ENCODE measurements at places on chromosomes 3 and 15. TPM values are rescaled to one million over a fixed set of nuclear protein-coding genes. Genes with fewer than 3 reads are reported as not detected.

NIT2 gene
- total RNA-seq, result 31.0 TPM

TRAT1 gene
- not detected for total RNA-seq

ALDH1L1 gene
- total RNA-seq, result 1.0 TPM

ADAMTS7 gene
- total RNA-seq, result 27.4 TPM

PAK6 gene
- total RNA-seq, result 17.7 TPM

GUCA1C gene
- not detected for total RNA-seq

VPS18 gene
- total RNA-seq, result 66.0 TPM

CCR5 gene
- not detected for total RNA-seq

SLCO2A1 gene
- 3.6 TPM for total RNA-seq

HGD gene
- total RNA-seq, result 0.88 TPM

GOLGA8G gene
- not detected for total RNA-seq

ANKUB1 gene
- total RNA-seq, result not detected

PML gene
- total RNA-seq, result 146 TPM

SLC22A14 gene
- total RNA-seq, result 0.58 TPM

SLC6A20 gene
- total RNA-seq, result 1.4 TPM

GRCh38 chr3:184145111-184145524 lies 10.0 kb downstream of the EIF2B5 start:
- DNase-seq, result no peak

DNA sequence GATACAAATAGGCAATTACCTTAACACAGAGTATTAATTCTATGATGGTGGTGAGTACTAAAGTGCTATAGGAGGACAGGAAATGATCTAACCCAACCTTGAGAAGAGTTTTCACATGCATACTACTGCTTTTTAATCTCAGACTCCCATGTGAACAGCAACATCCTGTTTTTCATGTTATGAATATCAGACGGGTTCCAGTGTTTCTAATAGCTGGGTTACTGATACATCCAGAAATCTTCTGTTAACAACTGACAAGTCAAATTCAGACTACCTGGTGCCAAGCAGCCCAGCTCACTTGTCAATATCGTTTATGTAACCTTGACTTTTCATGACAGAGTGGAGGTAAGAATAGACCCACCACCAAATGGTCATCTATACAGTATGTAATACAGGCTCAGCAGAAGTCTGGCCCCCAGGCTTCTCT lies 220.2 kb upstream of the COL8A1 start:
- no peak for DNase-seq

DNA sequence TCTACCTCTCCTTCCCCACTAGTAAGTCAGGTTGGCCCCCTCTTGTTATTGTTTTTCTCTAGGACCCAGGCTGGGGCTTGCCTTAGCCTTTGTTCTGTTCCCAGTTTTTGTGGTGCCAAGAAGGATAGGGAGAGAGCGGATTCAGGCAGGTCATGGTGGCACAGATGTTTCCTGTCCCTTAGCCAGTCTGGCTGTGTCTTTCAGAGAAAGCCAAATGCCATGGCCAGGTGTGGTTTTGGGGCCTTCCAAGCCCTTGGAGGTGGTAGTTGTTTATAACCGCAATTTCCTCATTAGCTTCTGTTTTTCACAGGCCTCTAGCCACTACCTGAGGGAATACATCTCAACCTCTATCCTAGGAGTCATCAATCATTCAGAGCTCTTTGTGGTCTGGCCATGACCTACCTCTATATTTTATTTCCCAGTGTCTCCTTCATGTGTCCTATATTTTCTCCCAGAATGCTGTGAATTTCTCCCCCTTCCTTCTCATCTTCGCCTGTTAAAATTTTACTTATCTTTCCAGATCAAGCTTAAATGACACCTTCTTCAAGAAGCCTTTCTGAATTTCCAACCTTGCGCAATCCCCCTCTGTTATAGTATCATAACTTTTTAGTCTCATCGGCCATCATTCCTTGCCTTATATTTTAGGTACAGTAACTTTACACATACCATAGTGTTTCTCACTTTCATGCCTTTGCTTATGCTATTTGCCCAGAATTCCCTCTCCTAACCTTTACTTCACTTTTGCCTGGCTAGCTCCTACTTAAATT lies 38.2 kb downstream of the TIMP4 start:
- DNase-seq, result no peak

DNA sequence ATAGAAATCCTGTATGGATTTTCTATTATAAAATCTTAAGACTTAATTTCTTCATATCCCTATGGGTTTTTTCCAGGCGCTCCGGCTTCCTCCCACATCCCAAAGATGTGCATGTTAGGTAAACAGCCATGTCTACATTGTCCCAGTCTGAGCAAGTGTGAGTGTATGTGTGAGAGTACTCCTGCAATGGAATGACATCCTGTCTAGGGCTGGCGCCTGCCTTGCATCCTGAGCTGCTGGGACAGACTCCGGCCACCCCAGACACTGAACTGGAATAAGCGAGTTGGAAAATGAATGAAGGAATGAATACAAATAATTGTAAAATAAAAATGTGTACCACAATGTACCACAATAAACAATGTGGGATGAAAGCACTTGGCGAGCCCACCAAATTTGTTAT lies 69.2 kb downstream of the RFTN1 start:
- no peak for DNase-seq

DNA sequence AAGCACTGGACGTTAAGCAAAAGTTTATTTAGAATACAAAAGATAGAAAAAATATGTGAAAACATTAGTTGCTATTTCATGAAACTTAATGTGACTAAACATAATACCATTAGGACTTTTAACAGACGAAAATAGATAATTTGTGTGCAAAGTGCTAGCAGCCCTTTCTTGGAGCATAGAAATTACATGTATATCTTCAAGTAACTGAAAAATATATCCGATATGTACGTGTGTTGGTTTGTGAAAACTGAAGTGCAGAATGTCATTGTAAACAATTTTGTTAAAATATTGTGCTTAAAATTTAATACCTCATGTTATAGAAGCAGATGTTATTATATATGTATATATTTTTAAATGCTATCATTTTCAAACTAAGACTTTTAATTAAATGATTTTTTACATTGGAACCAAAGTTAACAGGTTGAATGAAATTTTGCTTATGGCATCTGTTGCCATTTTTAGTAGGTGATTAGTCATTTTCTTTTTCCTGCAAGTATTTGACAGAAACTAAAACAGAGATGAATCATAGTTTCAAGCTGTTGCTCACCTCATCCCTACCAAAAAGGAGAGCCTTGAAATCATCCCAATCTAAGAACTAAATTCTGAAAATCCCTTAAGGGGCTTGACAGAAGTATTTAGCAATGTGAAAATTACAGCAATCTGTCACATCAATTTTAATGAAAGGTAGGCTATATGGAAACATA lies 334.8 kb downstream of the NAALADL2 start:
- DNase-seq, result peak; percentile 14

- DNase-seq, result no peak
These were observed 39.0 kb downstream of the UNC13C start for GRCh38 chr15:54017251-54017650.

DNA sequence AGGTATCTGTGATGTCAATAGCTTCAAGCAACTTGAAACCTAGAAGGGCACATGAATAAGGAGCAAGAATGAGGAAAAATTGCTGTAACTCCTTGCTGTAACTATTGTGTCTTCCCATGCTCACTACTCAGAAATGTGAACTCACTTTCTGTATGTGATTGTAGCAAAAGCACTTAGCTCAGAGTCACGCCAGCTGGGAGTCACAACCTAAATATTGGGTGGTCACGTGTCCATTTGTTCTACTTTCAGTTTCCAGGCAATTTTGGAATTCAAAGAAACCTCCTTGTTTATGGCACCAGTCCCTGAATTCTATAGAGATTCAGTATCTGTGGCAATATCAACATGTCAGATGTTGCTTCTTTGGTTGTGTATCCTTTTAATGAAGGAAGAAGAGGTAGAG lies 241.6 kb upstream of the AZI2 start:
- no peak for DNase-seq

DNA sequence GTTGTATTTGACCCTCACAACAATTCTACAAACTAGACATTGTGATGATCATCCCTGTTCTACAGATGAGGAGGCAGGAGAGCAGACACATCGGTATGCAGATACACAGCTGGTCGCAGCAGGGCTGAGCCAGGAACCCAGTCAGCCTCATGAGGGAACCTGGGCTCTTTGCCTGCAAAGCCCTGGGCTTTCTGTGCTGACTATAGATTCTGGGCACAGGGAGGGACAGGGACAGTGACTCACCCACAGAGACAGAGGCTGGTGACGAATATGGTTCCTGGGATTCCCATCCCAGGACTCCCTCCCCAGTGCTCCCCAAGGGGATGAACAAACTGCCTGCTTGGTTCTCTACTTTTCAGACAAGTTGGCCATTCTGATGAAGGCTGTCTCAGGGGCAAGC lies 3.8 kb upstream of the CAMP start:
- DNase-seq, result no peak

DNA sequence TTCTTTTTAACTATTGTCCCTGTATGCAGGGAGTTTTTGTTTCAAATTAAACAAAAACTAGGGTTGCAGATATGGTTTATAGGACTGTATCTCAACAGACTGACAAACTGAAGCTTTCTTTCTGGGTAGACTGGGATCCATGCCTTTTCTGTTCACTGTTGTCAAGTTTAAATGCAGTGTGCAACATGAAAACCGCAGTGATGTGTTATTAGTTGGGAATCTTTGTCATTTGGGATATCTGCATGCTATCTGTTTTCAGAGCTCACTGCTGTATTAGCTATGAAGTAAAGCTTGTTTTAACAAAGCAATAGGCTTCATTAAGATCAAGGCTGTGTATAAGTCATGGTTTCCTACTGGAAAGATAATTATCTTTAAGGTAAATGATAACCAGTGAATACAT lies 21.4 kb upstream of the MCF2L2 start:
- DNase-seq, result no peak

DNA sequence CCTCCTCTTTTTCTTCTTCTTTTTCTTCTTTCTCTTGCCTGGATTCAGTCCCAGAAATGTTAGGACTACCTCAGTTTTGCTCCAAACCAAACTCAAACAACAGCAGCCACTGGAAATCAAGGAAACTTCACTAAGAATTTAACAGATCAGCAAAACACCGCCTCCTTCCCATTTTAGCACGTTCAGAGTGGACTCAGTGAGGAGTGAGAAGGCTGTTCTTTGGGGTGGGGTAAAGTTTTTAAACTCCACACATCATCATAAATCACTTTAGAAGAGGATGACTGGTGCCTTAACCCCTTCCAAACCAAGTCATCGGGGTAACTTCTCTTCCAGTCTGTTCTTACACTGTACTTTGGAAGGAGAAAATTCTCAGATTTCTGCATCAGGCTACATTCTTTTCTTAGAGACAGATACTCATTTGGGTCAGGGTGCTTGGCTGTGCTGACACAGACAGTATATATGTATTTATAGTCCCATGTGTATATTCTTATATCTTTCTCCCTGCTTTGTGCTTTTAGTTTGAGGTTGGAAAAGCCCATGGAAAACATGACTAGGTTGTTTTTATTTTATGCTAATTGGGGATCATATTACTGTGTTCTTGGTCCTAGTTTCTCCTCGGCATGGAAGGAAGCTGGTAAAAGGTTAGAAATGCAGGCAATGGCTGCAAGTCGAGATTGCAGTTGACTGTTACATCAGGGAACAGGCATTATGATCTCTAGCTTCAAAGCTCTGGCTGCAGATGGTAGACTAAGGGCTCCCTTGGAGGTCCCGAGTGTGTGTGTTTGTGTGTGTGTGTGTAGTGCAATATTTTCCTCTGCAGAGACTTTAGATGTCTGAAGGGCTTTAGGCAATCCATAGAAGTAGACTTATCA lies at the start of gene CCDC80:
CCDC80 (minus strand) TSS at position 214 of the 872 bp plus-strand sequence. CDS start 1,238 bp downstream, outside the sequence.
- peak; percentile 81 for DNase-seq

DNA sequence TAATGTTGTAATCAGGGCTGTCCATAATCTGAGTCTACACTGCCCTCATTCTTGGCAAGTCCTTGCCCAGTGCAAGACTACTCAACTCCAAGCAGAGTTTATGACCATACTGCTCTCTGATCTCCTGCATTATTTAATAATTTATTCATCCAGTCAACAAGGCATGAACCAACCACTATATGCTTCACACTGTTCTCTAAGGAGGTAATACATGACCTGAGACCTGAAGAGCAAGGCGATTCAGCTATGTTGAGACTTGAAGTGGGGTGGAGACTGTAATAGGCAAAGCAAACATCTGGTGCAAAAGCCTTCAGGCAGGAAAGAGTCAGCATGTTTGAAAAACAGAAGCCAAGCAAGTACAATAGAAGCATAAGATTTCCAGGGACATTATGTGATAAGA lies 1362.8 kb downstream of the ROBO2 start:
- DNase-seq, result no peak

- no peak for DNase-seq
These were observed 171.8 kb downstream of the EPHA6 start for GRCh38 chr3:96986241-96986640.

DNA sequence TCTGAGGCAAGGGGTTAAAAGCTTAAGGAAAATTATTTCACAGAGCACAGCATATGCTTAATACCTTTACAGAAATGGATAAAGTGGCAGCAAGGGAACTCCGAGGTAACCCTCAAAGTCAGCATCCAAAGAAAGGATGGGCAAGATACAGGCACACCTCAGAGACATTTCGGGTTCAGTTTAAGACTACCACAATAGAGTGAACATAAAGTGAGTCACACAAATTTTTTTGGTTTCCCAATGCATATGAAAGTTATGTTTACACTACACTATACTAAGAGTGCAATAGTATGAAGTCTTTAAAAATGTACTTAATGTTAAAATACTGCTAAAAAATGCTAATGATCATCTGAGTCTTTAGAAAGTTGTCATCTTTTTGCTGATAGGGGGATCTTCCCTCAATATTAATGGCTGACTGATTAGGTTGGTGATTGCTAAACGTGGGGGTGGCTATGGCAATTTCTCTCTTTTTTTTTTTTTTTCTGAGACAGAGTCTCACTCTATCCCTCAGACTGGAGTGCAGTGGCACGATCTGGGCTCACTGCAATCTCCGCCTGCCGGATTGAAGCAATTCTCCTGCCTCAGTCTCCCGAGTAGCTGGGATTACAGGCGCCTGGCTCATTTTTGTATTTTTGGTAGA lies 10.0 kb downstream of the UBR1 start:
- DNase-seq, result no peak

DNA sequence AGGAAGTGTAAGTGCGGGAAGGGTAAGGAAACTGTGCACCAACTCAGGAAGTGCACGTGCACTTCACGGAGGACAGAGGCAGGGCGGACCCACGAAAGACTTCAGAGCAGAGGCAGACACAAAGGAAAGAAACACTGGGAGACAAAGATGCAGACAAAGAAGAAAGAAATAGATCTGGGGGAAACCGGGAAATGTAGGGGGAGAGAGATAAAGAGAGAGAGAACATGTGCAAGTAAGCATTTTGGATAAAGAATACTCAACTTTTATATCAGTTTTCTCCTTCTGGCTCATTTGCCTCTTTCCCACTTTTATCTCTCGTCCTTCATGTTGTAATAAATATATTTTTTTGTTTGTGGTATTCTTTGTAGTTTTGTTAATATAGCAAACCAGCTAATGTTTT lies 204.2 kb downstream of the WDR72 start:
- DNase-seq, result no peak

GRCh38 chr3:25532431-25533162 lies 104.5 kb downstream of the RARB start:
- no peak for DNase-seq

GRCh38 chr3:13073326-13074005 lies at the start of gene IQSEC1:
TSS of gene IQSEC1 (minus strand) at chr3:13073429. CDS start at chr3:13073014, 415 bp downstream.
- DNase-seq, result no peak
